ENCODE measurements at places on chromosomes 4 and X.

GRCh38 chr4:40214661-40215418 is 18.0 kb downstream of the RHOH start:
- DNase-seq: no peak

DNA sequence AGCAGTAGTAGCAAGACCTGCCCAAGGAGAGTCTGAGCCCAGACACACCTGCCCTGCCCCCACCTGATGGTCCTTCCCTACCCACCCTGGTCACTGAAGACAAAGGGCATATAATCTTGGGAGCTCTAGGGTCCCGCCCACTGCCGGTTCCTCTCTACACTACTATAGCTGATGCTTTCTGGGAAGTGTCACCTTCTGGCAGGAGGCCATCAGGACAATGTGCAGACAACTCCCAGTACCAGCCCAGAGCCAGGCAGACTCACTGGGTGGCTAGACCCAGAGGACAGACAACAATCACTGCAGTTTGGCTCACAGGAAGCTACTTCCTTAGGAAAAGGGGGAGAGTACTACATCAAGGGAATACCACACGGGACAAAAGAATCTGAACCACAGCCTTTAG is 312.7 kb downstream of the SPRY1 start:
- DNase-seq: no peak

DNA sequence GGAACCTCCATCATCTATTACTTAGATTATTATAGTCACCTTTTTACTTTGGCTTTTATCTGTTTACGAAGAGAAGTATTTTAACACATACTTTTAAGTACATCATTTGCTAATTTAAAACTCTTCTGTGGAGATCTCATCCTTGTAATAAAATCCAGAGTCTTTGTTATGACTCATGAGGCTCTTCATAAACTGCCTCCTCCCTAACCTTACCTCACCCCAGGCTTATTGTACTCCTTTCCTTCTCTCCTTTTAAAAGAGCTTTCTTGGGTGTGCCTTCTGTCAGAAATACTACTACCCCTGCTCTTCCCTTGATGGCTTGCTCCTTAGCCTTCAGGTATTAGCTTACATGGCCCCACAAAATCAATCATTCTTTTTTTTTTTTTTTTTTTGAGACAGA is 6.6 kb downstream of the ARL9 start:
- DNase-seq: no peak

DNA sequence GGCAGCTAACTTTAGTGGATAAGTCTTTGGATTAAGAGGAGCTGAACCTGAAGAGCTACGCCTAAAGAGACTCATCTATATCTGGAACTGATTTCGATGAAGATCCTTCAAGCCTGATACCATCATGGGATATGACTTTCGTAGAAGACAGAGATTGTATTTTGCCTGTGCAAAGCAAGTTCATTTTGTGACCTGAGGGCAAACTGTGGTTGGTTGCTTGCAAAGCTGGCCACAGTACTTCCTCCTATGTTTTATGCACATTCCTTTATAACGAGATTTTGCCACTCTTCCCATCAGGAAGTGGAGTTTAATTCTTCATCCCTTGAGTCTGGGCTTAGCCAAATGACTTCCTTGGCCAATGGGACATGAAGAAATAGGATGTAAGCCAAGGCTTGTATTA is 519.3 kb upstream of the NR3C2 start:
- no peak for DNase-seq

- no peak for DNase-seq
These were observed 38.8 kb downstream of the RAB40A start for GRCh38 chrX:103480526-103480925.
